ENCODE measurements at places on chromosomes 4 and X. TPM values are rescaled to one million over a fixed set of nuclear protein-coding genes. Genes with fewer than 3 reads are reported as not detected.
A peak's percentile ranks its signal among the peaks of the same experiment; 100 is the strongest.

Gene NSDHL
- total RNA-seq, result 25.3 TPM

Gene TXK
- total RNA-seq, result 0.72 TPM

Gene SPANXN5
- total RNA-seq, result not detected

Gene MCF2
- not detected for total RNA-seq

- no peaks in the 10 kb centered on the region for H3K27me3 ChIP-seq
- no peak for DNase-seq
- no peaks in the 10 kb centered on the region for H3K4me1 ChIP-seq
- H3K4me3 ChIP-seq, result no peak overlapping the region
- H3K36me3 ChIP-seq, result no peaks in the 10 kb centered on the region
- H3K27ac ChIP-seq, result no peak overlapping the region
Measured at GRCh38 chr4:27791640-27792039, 931.0 kb downstream of the STIM2 start.

Gene UGT2B7
- total RNA-seq, result 3.0 TPM

Gene ADGRL3
- total RNA-seq, result 4.4 TPM

DNA sequence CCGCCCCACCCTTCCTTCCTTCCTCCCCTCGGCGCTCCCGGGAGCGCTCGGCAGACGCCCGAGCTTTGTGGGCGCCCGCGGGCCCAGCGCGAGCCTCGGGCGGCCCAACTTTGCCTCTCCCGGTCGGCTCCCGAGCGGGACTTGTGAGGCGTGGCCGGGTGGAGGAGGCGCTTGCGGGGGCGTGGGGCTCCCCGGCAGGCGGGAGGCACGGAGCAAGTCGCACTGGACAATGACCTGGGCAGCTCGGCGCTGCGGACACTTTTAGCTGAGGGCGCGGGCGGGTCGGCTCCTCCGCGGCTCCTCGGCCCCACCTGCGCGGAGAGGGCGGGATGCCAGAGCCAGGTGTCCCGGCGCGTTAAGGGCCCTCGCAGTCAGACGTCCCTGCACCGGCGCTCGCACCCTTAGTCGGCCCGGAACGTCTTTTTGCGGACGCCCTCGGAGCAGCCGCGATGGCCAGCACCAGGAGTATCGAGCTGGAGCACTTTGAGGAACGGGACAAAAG lies 385 bp downstream of the DCLK2 start:
- DNase-seq, result peak; percentile 68
- H3K4me1 ChIP-seq, result no peaks in the 10 kb centered on the region
- H3K36me3 ChIP-seq, result no peaks in the 10 kb centered on the region
- peak overlapping the region; percentile 60 for H3K4me3 ChIP-seq
- peak overlapping the region; percentile 65 for H3K27ac ChIP-seq
- no peaks in the 10 kb centered on the region for H3K27me3 ChIP-seq

All from colonic mucosa (tissue), 4 donors.